Thymus (tissue), 14 donors: ENCODE measurements at places on chromosomes 1 and 21.

DNA sequence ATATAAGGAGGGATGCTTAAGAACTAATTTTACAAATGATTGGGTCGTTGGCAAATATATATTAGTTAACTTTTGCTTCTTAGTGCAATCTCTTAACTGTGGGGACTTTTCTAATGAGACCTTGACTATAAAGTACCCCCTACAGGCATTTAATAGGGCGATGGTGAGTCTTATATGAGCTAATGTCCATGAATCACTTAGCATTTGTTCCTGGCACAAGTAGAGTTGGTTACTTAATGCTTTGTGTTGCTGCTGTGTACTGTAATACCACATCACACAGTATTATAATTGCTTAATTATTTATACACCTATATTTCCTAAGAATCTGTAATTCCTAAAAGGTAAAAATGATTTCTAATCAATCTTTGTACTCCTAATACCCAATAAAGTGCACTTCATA lies 25.3 kb upstream of the TMCO1 start:
- no peaks in the 10 kb centered on the region for H3K4me1 ChIP-seq
- H3K27me3 ChIP-seq: no peaks in the 10 kb centered on the region
- DNase-seq: no peak
- H3K36me3 ChIP-seq: no peaks in the 10 kb centered on the region

GRCh38 chr1:18938008-18938706 lies 18.3 kb downstream of the IFFO2 start:
- H3K36me3 ChIP-seq: no peaks in the 10 kb centered on the region
- H3K27ac ChIP-seq: no peak overlapping the region
- no peak for DNase-seq
- H3K4me3 ChIP-seq: no peak overlapping the region
- no peaks in the 10 kb centered on the region for H3K27me3 ChIP-seq

- no peak overlapping the region for H3K27ac ChIP-seq
- H3K36me3 ChIP-seq: no peaks in the 10 kb centered on the region
- no peak for DNase-seq
- no peak overlapping the region for H3K4me3 ChIP-seq
Observed at GRCh38 chr1:175225805-175226129, 33.2 kb upstream of the KIAA0040 start.

GRCh38 chr1:96808191-96808590 lies 86.6 kb downstream of the PTBP2 start:
- no peaks in the 10 kb centered on the region for H3K27me3 ChIP-seq
- H3K4me1 ChIP-seq: no peaks in the 10 kb centered on the region

DNA sequence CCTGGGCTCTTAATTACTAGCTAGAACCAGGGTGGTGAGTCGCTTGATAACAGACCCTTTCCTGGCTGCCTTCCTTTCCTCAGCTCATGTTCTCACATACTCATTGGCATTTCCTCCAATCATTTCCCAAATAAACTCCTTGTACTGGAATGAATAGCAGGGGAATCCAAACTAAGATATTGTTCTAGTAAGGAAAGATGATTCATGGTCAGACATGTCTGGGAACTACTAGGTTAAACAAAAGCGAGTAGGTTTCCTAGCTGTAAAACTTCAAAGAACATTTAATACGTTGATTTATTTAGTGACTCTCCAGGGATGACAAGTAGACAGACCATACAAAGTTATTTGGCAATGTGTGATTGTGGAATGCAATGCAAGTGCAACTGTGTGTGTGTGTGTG lies 121.2 kb upstream of the KCNJ6 start:
- no peak overlapping the region for H3K27ac ChIP-seq
- H3K4me1 ChIP-seq: no peaks in the 10 kb centered on the region
- no peaks in the 10 kb centered on the region for H3K36me3 ChIP-seq
- DNase-seq: no peak
- no peak overlapping the region for H3K4me3 ChIP-seq
- H3K27me3 ChIP-seq: no peaks in the 10 kb centered on the region

GRCh38 chr1:155063550-155064110 lies at the start of gene EFNA4:
TSS of gene EFNA4 (plus strand) at chr1:155063740. CDS start at chr1:155063824, 84 bp downstream.
- peak within 1 kb of the TSS; percentile 56 for H3K4me3 ChIP-seq
- DNase-seq: peak; percentile 75
- H3K4me1 ChIP-seq: peaks cover 35% of the 10 kb centered on the region
- H3K27ac ChIP-seq: peak within 1 kb of the TSS; percentile 69
- H3K36me3 ChIP-seq: no peaks in the 10 kb centered on the region
- H3K27me3 ChIP-seq: peaks cover 55% of the 10 kb centered on the region

GRCh38 chr1:2376931-2377672 lies 14.3 kb downstream of the MORN1 start:
- H3K27ac ChIP-seq: no peak overlapping the region
- H3K4me1 ChIP-seq: peaks cover 6% of the 10 kb centered on the region
- no peaks in the 10 kb centered on the region for H3K36me3 ChIP-seq

DNA sequence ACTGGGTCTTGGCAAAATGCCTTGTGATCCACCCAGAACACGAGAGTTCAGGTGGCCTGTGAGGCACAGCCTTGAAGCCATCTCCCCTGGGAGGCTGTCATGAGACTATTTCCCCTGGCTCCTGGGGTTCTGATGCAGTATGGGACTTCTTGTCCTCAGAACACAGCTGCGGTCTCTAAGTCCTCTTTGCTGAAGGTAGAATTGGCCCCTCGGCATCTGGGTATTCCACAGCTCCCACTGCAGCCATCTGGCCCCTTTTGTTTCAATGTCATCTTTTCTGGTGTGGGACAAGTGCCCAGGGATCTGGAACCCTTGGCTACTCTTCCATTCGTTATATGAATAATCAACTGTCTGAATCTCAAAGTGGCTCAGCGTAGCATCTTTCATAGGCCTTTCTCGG lies 17.0 kb upstream of the LY9 start:
- H3K4me3 ChIP-seq: no peak overlapping the region
- no peak for DNase-seq

DNA sequence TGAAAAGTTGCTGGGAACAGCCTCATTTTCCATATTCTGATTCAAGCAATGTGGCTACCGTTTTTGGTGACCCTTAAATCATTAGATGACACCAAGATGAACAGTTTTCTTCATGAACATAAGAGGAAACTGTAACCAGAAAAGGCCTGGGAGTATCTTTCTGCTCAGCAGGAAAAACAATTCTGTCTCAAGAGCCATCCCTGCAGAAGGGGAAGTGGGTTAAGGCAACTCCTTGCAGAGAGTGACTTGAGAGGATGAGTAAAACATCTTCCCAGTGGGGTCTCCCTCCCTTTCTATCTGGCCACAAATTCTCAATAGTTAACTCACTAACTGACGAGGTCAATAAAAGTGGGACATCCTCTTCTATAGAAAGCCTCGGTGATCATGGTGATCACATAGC lies 187.6 kb upstream of the NRIP1 start:
- no peak overlapping the region for H3K27ac ChIP-seq
- H3K36me3 ChIP-seq: no peaks in the 10 kb centered on the region
- H3K4me3 ChIP-seq: no peak overlapping the region
- DNase-seq: no peak

DNA sequence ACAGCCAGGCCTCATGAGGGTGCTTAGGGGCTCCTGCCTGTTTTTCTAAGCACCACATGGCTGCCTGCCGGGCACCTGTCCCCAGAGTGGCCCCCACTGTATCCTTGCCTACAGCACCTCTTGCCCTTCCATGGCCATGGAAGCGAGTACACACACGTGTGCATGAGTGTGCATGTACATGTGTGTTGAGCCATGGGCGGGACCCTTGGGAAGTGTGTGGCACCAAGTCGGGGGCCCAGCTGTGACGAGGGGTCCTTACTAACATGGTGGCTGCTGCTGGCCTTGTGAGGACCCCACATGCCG lies 25.8 kb downstream of the KRTAP10-1 start:
- peaks cover 3% of the 10 kb centered on the region for H3K4me1 ChIP-seq
- no peak for DNase-seq
- H3K36me3 ChIP-seq: no peaks in the 10 kb centered on the region
- H3K27ac ChIP-seq: no peak overlapping the region
- H3K4me3 ChIP-seq: no peak overlapping the region
- H3K27me3 ChIP-seq: no peaks in the 10 kb centered on the region

- H3K27ac ChIP-seq: peak overlapping the region; percentile 87
- H3K4me1 ChIP-seq: peaks cover 7% of the 10 kb centered on the region
- DNase-seq: no peak
- peak overlapping the region; percentile 3 for H3K4me3 ChIP-seq
- no peaks in the 10 kb centered on the region for H3K27me3 ChIP-seq
Observed at GRCh38 chr1:198656500-198656932, 17.7 kb downstream of the PTPRC start.

DNA sequence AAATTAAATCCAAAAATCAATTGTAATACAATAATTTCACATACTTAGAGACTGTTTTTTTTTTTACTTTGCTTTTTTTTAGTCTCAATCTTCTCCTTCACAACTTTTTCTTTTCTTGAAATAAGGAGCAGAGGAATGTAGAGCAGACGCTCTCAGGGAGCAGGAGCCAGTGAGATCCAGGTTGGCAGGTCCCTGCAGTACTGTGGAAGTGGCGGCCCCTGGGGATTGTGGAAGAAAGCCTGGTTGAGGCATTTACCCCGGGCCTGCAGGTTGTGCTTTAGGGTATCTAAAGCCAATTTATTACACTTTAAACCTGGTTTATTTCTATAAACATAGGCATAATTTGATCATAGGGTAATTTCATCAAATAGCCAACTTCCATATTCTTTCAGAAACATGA lies 748 bp upstream of the OR2AJ1 start:
- H3K36me3 ChIP-seq: no peaks in the 10 kb centered on the region
- no peaks in the 10 kb centered on the region for H3K4me1 ChIP-seq
- no peak overlapping the region for H3K27ac ChIP-seq
- no peak overlapping the region for H3K4me3 ChIP-seq

GRCh38 chr1:203649551-203649998 lies 22.9 kb downstream of the ATP2B4 start:
- no peaks in the 10 kb centered on the region for H3K36me3 ChIP-seq
- DNase-seq: no peak
- no peaks in the 10 kb centered on the region for H3K27me3 ChIP-seq
- H3K4me1 ChIP-seq: peaks cover 36% of the 10 kb centered on the region

DNA sequence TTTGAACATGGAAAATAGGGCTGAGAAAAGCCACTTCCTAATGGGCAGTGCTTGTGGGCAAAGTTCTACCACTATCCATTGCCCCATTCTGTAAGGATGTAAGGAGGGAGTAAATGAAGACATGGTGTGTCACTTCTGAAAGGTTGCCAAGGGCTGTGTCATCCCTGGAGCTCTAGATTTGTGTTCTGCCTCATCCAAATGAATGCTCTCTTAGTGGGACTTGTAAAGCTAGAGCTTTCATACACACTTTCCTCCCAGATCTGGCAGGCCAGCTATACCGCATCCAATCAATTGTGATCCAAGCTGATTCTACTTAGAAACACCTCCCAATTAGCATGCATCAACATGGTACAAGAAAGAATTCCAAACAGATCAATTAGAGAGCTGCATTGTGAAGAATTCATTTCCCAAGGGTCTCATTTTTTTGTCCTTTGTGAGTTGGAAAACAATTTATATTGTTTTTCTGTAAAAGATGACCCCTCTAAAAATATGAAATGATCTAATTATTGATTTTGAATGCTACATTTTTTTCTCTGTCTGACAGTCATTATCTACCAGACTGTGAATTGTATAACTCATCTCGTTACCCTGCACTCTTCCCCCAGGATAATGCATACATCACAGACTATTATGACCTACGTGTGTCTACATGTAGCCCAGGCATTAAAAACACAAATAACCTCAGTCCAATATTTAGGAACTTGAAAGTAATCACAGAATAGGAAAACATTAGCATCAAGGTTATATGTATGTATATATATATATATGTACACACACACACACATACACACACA lies 117.1 kb upstream of the DUSP10 start:
- H3K36me3 ChIP-seq: no peaks in the 10 kb centered on the region
- no peak overlapping the region for H3K4me3 ChIP-seq
- H3K4me1 ChIP-seq: no peaks in the 10 kb centered on the region

- no peaks in the 10 kb centered on the region for H3K36me3 ChIP-seq
- peak; percentile 50 for DNase-seq
- no peaks in the 10 kb centered on the region for H3K27me3 ChIP-seq
- no peak overlapping the region for H3K27ac ChIP-seq
Observed at GRCh38 chr1:228989992-228990827, 254.9 kb downstream of the RHOU start.

- no peaks in the 10 kb centered on the region for H3K4me1 ChIP-seq
- DNase-seq: no peak
- H3K27ac ChIP-seq: no peak overlapping the region
- H3K36me3 ChIP-seq: no peaks in the 10 kb centered on the region
Observed at GRCh38 chr1:191498825-191499224, 659.4 kb upstream of the RGS18 start.

DNA sequence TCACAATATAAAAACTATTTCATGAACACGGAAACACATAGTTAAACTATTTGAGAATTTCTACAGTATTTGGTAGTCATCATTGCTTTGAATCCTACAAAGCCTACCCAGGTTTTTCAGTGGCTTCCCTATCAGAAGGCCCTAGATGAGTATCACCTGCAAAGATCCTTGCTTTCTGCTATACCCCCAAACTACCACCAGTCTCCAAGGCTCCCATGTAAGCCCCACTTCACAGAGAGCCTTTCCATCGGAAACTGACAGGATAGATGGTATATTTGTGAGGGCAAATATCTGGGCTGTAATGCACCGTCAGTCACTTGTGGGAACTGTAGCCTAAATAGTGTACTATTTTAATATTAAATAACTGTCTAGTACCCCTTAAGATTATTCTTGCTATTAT lies 674.3 kb downstream of the BRINP3 start:
- DNase-seq: no peak
- H3K4me1 ChIP-seq: no peaks in the 10 kb centered on the region
- H3K27me3 ChIP-seq: no peaks in the 10 kb centered on the region
- H3K27ac ChIP-seq: no peak overlapping the region
- H3K36me3 ChIP-seq: no peaks in the 10 kb centered on the region

- no peak overlapping the region for H3K27ac ChIP-seq
- no peaks in the 10 kb centered on the region for H3K36me3 ChIP-seq
Observed at GRCh38 chr1:67482733-67483482, 52.7 kb upstream of the SERBP1 start.

DNA sequence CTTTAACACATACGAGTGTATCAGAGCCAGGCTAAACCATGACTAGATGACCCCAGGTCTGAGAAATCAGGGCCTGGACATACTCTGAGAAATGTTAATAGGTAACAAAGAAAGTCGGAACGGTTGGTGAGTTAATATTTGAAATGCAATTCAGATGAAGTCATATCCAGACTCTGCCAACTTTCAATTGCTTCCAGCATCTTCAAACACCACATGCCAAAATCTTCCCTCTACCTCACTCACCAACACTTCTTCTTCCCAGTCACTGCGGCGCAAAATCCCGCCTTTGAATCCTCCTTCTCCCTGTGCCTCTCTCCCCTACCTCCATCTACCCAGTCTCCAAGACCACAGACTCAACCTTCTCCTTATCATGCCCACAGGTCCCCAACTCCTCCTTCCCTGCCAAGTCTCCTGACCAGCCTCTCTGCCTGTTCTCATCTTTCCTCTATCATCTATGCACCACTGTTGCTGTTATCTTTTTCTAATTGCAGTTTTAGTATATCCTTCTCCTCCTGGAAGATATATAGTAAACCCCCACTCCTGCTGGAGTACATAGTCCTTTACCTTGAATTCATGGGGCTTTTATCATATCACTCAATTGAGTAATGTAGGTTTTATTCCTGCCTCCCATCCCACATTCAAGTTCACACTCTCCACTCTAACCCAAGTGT lies 41.3 kb downstream of the ZBTB18 start:
- no peak overlapping the region for H3K4me3 ChIP-seq
- H3K4me1 ChIP-seq: peaks cover 7% of the 10 kb centered on the region
- H3K27ac ChIP-seq: no peak overlapping the region
- no peaks in the 10 kb centered on the region for H3K36me3 ChIP-seq
